ENCODE measurements at places on chromosomes 5 and 9.

DNA sequence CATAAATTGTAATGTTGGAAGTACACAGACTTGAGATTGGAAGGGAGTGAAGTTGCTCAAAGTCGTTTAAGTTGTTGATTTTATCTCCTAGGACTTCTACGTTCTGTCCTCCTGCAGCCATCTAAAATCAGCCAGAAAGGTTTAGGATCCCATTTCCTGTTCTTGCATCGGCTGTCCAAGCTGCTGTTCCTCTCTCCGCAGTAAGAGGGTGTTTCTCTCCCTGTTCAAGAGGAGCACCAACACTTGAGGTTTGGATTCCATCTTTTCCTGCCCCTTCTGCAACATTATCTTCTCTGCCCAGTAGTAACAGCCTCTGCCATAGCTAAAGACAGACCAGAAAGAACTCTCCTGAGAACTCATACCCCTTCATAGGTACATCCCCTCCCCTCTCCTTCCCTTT is 373.4 kb downstream of the GADD45G start:
- no peak for DNase-seq

- DNase-seq, result no peak
Measured at GRCh38 chr5:156934450-156935211, 28.4 kb downstream of the TIMD4 start.

- no peak for DNase-seq
Measured at GRCh38 chr9:99720455-99721050, 101.1 kb upstream of the NR4A3 start.

DNA sequence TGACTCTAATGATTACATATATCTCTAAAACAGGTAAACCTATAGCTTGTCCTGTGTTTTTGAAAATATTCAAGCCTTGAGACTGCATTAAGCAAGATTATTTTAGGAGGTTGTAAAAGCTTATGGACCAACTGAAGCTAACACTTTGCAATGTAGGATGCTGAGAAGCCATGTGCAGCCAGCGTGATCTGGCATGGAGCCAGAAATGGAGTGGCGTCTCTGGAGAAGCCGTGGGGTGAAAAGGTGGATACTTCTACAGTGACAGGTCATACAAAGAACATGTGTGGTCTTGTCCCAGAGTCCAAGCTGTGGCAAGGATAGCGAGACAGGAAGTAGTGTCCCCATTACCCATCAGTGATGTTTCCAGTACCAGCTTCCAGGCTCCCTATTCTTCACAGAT is 100.8 kb upstream of the CD180 start:
- no peak for DNase-seq

DNA sequence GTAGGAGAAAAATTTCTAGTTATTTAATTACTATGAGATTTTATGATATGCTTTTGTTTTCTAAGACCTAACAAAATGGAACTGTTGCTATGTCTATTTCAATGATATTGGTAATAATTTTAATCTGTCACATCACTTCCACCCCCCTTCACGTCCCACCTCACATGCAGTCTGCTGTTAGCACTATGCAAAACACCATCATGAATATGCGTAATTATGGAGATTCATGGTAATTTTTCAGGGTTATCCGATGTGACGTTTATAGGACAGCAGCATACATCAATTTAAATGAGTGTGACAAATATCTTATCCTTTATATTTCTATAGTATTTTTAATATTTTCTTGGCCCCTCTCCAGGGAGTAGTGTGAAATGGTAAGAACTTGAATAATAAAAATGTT is 283.8 kb upstream of the TMEM161B start:
- no peak for DNase-seq

GRCh38 chr5:1507014-1507375 is 16.8 kb downstream of the LPCAT1 start:
- no peak for DNase-seq

Measured in spleen (tissue), 13 donors.